ENCODE measurements at places on chromosomes 2 and 18.

DNA sequence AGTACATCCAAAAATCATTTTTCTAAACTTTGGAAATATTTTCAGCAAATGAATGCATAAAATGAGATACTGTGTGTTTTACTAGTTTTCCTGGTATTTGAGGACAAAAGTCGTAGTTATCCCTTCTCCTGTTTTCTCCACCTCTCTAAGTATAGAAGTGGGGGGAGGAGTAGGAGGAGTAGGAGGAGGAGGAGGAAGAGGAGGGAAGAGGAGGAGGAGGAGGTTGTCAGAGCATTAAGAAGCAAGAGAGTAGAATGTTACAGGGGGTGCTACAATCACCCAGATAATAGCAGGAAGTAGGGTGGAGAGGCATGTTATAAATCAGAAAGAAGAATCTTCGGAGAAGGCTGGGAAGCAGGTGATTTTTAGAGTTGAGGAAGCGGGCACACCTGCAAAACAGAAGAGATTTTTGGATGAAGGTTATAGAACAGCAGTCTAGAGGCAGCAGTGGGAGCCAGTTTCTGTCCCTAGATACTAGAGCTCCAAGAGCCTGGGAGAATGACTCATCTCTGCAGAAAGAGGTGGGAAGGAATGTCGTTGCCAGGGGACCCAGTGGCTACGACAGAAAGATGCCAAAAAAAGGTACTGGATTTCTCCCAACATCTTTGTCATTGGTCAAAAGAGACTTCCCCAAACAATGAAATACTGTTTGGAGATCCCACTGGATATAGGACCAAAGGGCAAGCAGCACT is 44.2 kb upstream of the AQP4 start:
- DNase-seq, result no peak

GRCh38 chr2:86344404-86344803 is 7.0 kb upstream of the REEP1 start:
- DNase-seq, result no peak

GRCh38 chr2:2889141-2889540 is 488.5 kb downstream of the EIPR1 start:
- DNase-seq, result no peak

- DNase-seq, result no peak
These were observed 184.2 kb downstream of the TMEM247 start for GRCh38 chr2:46663614-46664013.

DNA sequence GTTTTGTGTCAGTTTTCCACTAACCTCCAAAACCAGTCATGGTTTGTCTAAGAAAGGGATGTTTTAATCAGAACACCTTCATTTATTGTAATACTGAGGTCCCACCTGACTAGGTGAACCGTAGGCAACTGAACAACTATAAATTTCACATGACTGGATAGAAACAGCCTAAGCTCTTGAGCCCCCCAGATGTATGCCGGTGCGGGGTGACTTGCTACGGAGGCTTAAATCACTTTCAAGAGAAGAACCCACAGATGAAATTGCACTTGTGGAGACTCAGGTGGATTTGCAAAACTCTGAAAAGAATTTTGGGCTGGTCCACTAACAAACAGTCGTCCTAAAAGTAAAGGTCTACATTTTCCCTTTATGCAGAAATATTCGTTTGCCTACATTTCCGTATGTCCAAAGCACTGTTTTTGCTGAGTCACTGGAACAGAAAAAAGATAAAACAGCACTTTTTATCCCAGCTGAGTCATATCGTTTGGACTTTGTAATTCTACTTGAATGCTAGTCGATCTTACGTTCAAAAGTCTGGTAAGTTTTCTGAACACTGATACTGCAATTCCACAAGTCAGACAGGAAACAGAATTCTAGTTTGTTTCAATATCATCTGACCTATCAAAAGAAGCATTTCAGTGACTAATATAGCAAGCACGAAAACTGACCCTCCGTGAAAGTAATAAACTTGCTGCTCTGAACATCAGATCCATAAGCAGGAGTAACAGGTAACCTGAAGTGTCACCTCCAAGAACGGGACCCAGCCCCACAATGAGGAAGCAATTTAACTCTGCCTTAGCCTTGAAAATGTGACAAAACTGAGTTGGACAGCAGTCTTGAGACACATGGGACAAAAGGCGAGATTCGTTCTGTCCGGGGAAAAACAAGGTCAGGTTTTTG is 18.1 kb downstream of the ZNF516 start:
- DNase-seq, result no peak

GRCh38 chr2:28175028-28175427 is 217.6 kb upstream of the FOSL2 start:
- no peak for DNase-seq

DNA sequence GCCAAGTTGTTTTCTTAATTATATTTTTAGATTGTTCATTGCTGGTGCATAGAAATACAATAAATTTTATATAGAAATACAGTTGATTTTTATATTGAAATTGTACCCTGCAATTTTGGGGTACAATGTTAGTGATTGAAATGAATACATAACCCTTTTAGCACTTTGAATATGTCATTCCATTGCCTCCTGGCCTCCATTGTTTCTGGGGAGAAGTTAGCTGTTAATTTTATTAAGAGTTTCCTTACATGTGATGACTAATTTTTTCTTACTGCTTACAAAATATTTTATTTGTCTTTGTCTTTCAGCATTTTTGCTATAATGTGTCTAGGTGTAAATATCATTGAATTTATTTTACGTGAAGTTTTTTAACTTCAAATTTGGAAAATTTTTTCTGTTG is 176.5 kb upstream of the DCC start:
- no peak for DNase-seq

- DNase-seq, result no peak
These were observed 2.1 kb upstream of the TOGARAM2 start for GRCh38 chr2:28979041-28979440.

- no peak for DNase-seq
These were observed 130.6 kb upstream of the SKOR2 start for GRCh38 chr18:47381975-47382570.

- peak; percentile 10 for DNase-seq
These were observed 11.6 kb downstream of the CROCC2 start for GRCh38 chr2:240917684-240918257.

GRCh38 chr2:127422559-127423477 is 4.6 kb downstream of the PROC start:
- no peak for DNase-seq

DNA sequence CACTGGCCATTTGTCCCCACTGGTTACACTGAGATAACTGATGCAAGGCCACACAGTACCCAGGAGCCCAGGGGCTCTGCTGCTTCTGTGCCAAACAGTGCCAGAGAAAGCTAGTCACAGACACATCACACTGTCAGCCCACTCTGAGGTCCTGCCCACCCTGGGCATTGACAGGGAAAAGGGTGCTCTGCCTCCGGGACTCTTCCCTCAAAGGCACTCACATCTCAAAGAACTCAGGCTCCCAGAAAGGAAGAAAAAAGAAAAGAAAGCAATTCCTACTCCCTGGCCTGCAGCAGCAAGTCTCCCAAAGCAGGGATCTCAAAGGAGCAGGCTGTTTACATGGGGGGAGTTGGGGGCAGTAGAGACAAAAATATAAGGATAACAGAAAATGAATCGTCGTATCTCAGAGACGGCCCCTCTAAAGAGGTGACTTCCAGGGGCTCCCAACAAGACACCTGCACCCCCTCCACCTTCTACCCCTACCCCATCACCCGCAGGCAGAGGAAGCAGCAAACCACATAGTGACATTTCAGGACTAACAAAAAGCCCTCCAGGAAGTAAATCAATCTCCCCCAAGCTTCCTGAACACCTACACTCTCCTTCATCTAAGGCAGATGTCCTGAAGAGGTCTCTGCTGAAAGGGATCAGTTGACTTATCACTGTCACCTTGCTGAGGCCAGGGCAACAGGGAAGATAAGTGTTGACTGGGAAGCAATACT is 247.6 kb downstream of the TNS1 start:
- no peak for DNase-seq

- DNase-seq, result no peak
These were observed 343.8 kb downstream of the CYRIA start for GRCh38 chr2:16321872-16322271.

- no peak for DNase-seq
These were observed 190.5 kb upstream of the TWIST2 start for GRCh38 chr2:238657132-238658053.

DNA sequence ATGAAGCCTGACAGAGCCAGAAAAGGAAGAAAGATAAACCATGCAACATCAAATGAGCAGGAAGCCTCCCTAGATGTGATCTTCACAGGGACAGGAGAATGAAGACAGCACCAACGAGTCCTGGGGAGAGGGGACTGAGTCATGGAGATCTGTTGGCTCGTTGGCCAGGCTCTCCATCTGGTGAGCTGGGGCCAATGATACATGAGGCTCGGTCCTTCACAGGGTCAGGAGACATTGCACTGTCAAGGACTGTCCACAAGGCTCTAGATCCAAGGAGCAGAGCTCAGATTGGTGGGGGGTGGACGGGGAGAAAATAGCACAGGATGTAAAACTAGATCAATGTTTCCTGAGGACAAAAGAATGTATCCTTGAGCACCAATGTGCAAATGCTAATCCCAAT is 735 bp downstream of the CD207 start:
- no peak for DNase-seq

DNA sequence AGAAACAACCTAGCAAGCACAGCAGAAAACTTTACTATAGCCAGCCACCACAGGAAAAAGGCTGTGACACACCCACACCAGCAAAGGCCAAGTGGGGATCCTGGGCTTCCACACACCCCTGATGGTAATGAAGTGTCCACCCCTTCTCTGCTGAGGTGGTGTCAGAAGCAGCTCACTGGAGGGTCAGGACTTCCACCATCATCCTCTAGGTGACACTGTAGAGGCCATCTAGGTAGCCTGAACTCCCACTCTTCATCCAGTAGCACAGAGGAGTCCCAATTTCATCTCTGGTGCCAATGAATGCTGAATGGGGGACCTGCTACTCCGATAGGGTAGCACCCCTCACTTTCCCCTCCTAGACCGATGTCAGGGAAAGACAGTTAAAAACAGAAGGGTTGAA is 1544.4 kb downstream of the LRP1B start:
- DNase-seq, result no peak

DNA sequence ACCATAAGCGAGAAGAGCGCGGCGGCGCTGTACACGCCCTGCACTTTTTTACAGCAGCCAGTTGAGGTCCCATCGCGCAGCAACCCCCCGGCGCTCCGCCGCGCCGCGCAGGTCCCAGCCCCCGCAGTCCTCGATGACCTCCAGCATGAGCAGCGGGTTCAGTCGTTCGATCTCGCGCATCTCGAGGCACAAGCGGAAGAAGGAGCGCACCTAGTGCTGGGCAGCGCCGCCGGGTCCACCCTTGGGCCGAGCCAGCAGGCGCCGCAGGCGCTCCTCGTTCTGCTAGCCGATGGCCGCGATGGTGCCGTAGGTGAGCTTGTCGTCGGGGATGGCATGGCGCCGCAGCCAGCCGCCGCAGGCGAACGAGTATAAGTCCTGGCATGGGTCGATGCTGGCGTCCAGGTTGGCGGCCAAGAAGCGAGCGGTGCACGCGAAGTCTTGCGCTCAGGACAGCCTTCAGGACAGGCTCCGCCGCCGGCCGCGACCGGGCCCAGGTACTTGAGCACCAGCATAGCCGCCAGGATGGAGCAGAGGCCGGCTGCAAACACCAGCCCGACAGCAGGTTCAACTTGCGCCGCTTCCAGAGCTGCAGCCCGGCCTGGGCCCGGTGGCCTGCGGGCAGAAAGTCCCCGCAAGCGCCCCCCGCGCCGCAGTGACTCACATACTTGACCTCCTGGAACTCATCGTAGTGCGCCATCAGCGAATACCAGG is 8.3 kb downstream of the ALPP start:
- no peak for DNase-seq

- no peak for DNase-seq
These were observed 93.4 kb upstream of the MSH2 start for GRCh38 chr2:47309472-47309951.

GRCh38 chr2:85939131-85939530 is 50.3 kb upstream of the ST3GAL5 start:
- no peak for DNase-seq

GRCh38 chr2:146143971-146144370 is 1624.1 kb upstream of the ZEB2 start:
- DNase-seq, result no peak

DNA sequence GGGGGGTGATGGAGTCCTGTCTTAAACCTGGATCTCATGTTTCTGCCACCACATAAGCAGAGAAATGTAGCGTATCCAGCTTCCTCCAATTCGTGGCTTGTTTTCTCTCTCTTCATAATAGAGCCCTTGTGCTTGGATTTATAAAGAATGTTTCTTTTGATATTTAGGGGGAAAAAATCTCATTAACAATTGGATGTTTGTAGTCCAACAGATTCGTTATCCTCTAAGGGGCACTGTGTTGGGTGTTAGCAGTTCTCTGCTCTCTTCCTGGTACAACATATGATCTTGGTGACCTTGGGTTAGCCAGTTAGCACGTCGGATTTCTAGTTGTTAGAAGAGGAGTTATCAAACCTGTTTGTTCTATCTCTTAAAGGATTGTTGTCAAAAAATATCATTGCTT is 127.8 kb downstream of the FMNL2 start:
- no peak for DNase-seq

DNA sequence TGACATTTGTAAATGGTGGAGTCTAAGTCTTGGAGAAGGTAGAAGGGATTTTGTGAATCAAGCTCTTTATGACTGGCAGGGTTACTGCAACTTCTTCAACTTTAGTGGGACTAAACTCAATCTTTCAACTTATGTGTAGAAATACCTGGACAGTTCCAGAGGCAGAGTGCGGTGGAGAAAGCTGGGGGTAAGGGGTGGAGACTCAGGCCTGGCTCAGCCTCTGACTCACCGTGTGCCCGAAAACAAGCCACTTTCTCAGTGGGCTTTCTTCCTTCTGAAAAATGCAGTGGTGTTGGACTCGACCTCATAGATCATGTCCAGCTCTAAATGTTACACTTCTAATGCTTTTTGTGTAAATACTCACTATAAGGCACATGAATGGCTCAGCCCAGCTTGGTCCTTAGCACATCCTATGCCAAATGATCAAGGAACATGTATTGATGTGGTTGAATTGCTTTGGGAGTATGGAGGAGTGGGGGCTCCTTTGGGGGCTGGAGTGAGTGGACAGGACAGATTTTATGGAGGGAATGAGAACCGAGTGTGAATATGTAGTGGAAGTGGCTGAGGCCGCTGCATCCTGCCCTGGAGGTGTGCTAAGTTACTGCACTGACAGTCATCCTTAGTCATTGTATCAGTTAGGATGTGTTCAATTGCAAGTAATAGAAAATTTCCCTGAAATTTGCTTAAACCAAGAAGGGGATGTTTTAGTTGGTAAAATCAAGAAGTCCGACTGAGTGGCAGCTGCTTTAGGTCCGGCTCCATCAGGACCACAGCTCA is 32.2 kb upstream of the IGFBP5 start:
- DNase-seq, result no peak

- no peak for DNase-seq
These were observed 2.3 kb upstream of the HPCAL1 start for GRCh38 chr2:10300328-10300920.
